ENCODE measurements at places on chromosomes 2 and 18.

- DNase-seq, result no peak
These were observed 285.4 kb upstream of the MGAT5 start for GRCh38 chr2:133968446-133968845.

DNA sequence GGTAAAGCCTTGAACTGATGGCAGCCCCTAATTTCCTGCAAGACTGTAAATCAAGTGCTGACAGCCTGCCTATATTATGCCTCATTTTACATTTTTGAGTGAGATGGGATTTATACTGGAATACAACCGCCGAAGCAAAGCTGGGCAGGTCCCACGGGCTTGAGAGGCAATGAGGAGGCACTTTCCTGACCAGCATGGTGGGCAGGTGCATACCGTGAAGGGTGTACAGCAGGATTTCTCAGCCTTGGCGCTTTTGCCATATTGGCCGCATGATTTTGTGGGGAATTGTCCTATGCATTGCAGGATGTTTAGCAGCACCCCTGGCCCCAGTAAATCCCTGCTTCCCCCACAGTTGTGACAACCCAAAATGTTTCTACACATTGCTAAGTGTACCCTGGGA lies 22.8 kb downstream of the CEP68 start:
- DNase-seq, result no peak

GRCh38 chr18:44526705-44527415 lies 153.8 kb upstream of the SETBP1 start:
- no peak for DNase-seq

- no peak for DNase-seq
These were observed 136.3 kb downstream of the OLA1 start for GRCh38 chr2:174112073-174112472.

- DNase-seq, result no peak
These were observed 210.9 kb downstream of the TWIST2 start for GRCh38 chr2:239058766-239059165.

GRCh38 chr2:861655-862354 lies 88.8 kb upstream of the SNTG2 start:
- DNase-seq, result no peak

DNA sequence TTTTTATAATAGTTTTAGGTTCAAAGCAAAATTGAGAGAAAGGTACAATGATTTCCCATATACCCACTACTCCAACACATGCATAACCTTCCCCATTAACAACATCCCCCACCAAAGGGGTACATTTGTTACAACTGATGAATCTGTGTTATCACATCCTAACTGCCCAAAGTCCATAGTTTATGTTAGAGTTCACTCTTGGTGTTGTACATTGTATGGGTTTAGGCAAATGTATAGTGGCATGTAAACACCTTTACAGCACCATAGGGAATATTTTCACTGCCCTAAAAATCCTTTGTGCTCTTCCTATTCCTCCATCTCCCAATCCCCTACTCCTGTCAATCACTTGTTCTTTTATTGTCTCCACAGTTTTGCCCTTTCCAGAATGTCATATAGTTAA lies 471.6 kb downstream of the CPS1 start:
- DNase-seq, result no peak

DNA sequence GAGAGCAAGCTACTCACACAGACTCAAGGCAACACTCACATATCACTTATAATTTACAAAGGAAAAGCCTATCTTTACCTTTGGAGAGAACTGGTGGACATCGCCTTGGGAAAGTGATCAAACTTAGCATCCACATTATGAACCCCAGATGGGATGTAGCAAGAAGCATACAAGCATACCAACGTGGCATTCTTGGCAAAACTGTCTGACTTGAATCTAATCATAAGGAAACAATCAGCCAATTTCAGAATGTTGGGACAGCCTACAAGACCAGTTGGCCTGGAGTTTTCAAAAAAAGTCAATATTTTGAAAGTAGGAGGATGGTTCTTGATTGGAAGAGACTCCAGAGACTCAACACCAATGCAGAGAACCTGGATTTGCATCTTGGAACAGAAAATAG lies 79.1 kb upstream of the PMAIP1 start:
- DNase-seq, result no peak
